M059J (cell line): ENCODE measurements at places on chromosomes 5 and 9. TPM values are rescaled to one million over a fixed set of nuclear protein-coding genes. Genes with fewer than 3 reads are reported as not detected.

DNA sequence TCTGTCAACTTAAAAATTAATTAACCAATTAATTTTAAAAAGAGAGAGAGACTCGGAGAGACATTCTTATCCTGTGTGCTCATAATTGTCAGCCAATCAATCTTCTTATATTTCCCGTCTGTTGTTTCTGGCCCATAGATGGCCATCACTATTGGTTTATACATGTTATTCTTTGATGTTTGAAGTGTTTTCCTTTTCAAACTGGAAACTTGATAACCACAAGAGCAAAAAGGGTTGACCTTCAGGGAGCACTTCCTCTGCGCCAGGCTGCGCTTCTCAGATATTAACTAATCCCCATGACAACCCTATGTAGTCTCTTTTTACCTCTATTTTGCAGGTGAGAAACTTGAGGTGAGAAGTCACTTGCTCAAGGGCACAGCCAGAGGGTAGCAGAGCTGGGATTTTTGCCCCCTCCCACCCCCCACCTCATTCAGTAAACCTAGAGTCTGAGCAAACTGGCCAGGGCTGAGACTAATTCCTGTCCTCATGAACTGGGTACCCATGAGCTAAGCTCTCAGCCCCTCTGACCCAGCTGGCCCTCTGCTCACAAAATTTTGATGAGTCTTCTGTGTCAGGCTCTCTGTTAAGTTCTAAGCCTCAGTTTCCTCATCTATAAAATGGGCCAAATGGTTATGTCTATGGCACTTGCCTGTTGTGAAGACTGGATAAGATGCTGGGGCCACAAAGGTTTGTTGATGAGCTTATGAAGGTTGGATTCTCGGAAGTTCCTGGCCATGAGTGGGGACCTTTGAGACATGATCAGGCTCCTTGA lies 86.0 kb upstream of the SH3PXD2B start:
- no peak for DNase-seq

The DMRT2 gene
- total RNA-seq = not detected in 2 replicates

- DNase-seq = no peak
Measured at GRCh38 chr9:87359264-87359663, 138.4 kb upstream of the DAPK1 start.

DNA sequence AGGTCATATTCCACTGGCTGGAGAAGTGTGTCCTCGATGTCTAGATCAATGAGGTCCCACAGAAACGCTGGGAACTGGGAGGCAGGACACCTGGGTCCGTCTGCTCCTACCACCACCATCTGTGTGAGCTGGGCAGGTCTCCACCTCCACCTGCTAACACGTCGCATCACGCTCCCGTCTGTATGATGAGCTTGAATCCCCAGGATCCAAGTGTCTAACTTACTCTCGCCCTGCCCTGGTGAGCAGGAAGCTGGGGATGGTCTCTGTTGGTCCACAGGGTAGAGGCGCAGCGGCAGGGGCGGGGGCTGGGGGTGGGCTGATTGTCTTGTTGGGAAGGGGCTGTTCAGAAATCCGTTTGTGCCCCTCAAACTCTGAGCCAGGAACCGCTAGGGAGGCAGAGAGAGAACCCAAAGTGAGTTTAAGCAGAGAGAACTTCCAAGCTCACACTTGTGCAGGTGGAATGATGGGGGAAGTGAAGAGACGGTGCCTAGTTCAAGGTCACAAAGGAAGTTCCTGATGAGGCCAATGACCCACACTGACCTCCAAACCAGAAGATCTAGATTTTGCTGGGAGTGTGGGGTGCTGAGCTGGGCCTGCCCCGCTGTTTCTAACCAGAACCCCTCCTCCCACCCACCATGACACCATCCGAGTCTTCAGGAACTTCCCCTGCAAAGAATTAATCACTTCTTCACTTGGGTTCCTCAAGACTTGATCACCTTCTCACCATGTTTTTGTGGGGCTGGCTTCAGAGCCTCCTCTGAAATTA lies 21.1 kb downstream of the ORM2 start:
- DNase-seq = no peak

The MZB1 gene
- not detected in 2 replicates for total RNA-seq

The SLC46A2 gene
- not detected in 2 replicates for total RNA-seq

The AHRR gene
- total RNA-seq = 49.1 and 50.6 TPM in 2 replicates

DNA sequence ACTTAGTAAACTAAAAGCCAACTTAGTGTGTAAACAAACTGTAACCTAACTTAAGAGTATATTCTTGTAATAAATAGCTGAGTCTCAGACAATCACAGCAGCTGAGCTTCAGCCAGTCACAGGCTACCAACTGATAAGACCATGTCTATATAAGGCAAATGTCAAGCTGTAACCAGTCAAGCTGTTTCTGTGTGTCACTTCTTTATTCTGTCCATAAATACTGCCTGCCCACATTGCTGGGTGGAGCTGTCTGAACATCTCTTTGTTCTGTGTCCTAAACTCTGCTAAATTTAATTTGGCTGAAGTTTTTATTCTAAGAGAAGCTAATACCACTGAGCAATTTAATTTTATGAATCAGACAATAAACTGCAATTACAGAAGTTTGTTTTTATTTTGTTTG lies 412.1 kb upstream of the CDH10 start:
- DNase-seq = peak; percentile 20

GRCh38 chr5:153879596-153879995 lies 159.1 kb downstream of the FAM114A2 start:
- DNase-seq = no peak

DNA sequence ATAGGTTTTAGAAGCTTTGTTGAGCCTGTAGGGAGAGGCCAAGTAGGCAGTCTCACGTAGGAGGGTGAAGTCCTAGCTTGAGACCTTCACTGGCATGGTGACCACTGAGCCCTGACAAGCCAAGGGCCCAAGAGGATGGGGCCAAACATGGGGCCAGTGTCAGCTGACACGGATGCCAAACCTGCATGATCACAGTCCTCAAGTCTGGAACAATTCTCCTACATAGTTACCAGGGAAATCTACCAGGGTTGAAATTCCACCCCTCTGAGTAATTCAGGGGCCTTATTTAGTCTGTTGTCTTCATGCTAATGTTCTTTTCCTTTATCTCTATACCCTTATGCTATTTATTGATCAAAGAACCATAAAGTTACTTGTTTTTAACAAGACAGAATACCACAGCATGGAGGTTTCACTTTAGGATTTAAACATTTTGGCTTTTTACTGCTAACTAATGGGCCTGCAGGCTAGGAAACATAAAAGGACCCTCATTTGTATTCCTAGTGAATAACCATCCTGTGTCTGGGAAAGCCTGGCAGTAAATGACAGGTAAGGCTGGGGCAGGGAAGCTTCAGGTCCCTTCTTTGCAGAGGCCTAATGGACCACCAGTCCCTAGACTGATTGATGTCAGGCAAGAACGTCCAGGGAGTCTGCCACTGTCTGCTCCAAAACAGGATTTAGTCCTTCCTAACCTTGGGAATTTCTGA lies 140.8 kb downstream of the FGF1 start:
- peak; percentile 27 for DNase-seq

DNA sequence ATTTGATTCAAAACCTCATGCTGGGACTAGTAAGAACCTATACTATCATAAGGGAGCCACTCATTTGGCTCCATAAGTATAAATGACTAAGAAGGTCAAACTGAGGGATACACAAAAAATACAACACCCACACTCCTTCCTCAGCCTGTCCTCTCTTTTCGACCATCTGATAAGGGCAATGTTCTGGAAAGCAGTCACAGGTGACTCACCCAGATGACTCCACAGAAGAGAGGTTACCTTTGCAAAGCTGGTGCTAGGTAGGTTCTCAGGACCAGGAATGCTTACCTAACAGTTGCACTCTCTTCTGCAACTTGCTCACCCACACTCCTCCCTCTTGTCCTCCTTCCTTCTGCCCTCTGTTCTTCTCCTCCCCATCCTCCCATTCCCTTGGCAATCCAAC lies 32.9 kb downstream of the LHFPL2 start:
- peak; percentile 79 for DNase-seq
